ENCODE measurements at places on chromosomes 1 and 21.

- no peak for DNase-seq
Measured at GRCh38 chr1:116983112-116983511, 18.4 kb upstream of the CD101 start.

DNA sequence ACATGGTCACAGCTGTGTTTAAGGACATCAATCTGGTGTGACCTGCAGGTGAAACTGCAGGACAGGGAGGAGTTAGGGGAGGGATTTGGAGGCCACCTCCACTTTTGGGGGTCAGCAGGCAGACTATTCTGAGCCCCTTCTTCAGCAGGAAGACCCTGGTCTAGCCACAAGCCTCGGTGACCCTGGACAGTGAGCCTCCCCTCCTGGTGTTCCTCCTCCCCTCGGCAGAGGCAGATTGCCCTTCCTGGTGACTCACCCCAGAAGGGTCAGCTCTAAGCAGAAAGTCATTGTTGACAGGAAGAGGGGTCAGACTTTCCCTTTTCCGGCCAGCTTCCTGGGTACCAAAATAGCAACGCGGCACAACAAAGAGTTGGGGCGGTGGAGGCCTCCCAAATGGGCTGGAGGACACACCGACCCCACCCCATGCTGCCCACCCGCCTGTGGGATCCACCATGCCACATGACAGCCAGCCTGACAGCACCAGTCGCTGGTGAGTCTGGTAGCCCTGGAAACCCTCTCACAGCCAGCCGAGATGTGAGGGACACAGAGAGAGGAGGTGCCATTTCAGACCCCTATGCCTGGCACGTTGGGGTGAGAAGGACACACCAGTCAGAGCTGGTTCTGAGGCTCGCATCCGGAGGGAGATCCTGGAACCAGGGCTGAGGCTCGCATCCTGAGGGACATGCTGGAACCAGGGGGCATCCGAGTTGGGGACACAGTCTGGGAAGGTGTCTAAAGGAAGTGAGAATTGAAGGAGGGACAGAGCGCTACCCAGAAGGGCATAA is 14.7 kb upstream of the CSF1 start:
- DNase-seq = peak; percentile 56

GRCh38 chr1:207459008-207459407 is 4.9 kb downstream of the CR2 start:
- DNase-seq = no peak

DNA sequence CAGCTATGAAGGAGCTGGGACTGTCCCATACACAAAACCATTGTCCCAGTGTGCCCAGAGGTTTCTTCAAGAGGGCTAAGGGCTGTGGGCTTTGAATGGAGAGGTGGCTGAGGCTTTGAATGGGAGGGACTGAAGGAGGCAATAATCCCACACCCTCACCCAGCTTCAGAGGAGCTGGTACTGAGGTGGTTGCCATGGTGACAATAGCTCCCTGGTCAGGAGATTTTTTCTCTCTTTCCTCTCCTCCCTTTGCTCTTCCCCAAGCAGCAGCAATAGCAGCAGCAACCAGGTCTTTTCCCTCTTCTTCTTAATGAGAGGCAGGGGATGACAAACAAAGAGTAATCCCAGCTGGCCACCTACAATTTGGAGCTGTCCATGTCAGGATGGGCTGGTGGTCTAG is 1.6 kb downstream of the HPCAL4 start:
- no peak for DNase-seq

GRCh38 chr1:3459940-3460671 is 5.6 kb downstream of the ARHGEF16 start:
- peak; percentile 88 for DNase-seq
